ENCODE measurements at places on chromosomes 6 and 20.

- no peak for DNase-seq
Measured at GRCh38 chr6:136564180-136564579, 14.0 kb upstream of the MAP7 start.

- no peak for DNase-seq
Measured at GRCh38 chr6:17865798-17866725, 121.4 kb downstream of the KIF13A start.

GRCh38 chr6:15264412-15264811, 18.5 kb downstream of the JARID2 start:
- DNase-seq: no peak

- no peak for DNase-seq
Measured at GRCh38 chr6:65052626-65053025, 654.4 kb downstream of the EYS start.

DNA sequence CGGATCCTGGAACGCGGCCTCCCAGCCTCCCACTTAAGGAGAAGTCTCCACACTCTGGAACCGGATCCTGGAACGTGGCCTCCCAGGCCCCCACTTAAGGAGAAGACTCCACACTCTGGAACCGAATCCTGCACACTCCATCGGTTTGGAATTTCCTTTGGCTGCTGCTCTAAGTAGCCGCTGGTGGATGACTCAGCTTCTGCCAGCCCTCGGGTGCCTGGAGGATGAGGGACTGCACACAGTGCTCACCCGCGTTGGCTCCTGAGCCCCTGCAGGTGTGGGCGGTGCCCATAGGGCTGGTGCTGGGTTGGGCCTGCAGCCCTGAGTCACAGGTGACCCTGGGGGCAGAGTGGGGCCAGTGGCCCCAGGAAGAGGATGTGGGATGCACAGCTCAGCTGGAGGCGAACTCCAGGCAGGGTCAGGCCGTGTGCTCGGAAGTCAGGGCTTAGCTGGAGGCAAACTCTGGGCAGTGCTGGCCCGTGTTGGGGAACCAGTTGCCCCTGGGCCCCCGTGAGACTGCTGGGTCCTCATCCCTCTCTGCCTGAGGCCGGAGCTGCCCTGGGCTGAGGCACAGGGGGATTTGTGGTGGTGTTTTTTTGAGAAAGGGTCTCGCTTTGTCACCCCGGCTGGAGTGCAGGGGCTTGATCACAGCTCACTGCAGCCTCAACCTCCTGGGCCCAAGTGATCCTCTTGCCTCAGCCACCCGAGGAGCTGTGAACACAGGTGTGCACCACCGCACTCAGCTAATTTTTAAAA, 13.9 kb upstream of the TNFRSF6B start:
- no peak for DNase-seq

DNA sequence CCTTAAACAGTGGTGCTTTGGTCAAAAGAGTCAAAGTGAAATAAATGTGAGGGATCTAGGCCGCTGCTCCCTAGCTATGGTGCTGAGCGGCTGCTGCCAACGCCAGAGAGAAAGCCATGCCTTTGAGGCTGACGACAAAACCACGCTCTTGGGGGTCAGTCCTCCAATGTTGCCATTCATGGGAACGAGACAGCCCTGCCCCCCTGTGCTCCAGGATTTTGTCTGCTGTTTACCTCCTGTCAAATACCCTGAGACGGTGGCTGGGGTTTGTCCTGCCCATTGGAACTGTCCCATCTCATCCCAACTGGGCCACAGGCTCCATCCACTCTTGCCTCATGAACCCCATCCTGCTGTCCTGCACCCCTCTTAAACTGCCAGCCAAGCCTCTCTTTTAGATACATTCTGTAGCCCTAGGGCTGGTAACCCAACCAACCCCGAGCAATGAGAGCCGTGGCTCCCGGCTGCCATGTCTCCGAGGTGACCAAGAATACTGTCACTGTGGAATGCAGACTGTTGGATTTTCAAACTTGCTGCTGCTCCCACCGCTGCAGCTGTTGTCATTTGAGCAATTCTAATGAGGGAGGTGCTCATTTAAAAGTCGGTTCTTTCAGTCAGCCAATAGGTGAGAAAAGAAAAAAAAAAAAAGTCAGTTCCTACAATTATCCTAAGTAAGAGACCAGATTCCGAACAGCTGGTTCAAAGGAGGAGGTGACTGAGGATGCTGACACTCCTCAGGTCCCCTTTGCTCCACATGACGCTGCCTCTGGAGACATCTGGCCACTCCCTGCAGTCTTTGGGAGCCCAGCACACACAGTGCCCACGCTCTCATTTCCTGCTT, 73.1 kb upstream of the QKI start:
- no peak for DNase-seq

DNA sequence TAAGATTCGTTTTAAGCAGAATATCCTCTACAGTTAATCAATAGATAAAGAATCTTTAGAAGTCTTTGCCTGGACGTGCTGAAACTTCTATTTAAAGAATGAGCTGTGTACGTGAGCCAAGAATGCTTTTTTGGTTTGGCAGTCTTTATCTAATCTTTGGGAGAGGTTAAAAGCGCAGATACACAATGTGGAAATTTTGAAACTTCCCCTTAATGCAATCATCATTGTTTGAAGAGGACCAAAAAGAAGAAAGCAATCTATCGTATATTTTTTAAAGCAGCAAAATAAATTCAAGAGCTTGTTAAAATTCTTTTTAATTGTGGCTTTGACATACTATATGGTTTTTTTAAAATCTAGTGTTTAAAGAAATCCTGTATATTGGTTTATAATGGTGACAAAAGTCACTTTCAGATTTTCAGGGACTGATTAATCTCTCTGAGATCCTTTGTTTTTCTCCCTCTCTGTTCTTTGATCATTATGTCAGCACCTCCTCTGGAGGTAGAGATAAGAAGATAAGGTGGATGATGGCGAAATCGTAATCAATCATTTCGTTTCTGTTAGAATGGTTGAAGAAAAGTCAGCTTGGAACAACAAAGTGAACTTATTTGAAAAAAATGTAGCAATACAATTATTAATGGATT, 92.1 kb upstream of the FAM184A start:
- DNase-seq: no peak

DNA sequence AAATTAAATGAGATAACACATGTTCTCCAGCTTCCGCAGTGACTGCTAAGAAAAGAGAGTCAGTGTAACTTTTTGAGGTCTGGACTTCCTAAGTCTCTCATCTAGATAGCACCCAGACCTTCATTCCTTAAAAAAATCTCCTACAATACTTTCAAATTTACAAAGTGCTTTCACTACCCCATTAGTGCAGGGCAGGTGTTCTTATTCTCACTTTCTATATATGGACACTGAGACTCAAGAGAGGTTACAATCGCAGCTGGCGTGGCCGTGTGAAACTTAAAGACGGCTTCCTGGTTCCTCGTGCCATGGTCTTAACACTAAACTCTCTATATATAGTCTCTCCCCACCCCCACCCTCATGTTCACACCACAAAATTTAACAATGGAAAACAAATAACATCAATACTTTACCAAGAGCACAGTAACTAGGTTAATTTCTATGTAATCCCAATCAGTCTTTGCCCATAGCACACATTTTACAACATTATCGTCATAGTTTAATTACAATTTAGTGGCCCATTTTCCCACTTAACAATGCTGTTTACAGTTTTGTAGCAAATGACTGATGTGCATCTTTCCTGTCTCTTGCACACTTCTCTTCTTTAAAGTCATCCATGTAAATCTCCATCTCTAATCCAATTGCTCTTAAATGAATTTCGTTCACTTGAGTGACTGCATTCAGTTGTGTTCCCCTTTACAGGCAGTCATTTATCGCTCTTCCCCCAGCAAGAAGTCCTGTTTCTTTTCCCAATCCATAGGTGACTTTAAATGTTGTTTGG, 78.8 kb upstream of the ARID1B start:
- no peak for DNase-seq

DNA sequence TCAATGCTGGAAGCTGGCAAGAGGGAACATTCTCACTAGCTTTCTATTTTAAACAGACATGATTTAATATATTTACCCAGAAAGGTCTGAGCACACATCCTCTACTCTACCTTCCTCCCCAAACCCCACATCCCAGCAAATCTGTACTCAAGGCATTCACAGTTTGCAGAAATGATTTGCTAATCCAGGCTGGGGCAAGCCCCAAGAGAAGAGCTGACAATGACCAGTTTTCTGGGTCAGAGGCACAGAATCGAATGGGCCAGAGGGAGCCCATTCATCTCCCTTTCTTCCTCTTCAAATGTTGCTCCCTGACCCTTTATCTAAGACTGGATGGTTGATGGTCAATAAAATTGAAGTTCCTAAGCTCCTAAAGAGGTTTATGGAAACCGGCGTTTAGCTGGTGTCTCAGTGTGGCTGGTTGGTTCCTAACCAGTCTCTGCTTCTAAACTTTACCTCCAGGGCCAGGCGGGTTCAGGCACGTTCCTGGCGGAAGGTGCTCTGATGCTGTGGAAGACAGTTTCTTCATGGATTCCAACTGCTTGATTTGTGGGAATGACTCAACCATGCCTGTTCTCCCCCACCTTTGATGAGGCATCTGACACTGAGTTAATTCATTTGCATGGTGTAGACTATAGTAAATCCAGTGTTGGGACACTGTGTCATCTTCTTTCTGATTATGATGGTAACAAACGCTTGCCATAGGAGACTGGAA, 96.4 kb upstream of the IYD start:
- no peak for DNase-seq

DNA sequence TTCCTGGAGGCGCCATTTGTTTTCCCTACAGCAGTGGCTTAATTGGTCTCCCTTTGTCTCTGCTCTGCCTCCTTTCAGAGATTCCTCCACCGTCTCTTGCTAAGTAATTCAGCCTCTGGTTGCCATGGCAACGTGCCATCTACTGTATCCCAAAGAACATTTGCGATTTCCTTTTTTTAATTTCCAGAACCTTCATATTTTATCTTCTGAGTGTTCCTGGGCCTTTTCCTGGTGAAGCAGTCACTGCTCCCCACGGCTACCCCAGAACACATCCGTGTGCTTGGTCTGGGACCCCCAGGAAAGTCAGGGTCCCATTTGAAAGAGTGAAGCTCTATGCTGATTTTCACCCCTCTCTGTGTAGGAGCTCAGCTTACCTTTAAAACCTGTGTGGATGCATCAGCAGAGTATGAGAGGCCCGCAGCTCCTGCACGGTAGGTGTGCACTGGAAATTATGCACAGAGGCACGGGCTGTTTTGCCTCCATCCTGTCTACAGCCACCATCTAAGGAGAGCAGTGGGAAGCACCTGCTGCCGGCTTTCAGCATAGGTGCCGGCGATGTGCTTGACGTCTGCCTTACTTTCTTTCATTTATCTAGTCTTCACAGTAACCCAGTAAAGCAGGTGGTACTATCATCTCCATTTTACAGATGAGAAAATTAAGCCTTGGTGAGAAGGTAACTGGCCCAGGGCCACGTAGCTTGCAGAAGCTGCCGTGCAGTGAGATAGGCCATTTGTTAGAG, 122.8 kb downstream of the SYCP2 start:
- peak; percentile 41 for DNase-seq

- DNase-seq: no peak
Measured at GRCh38 chr6:78363688-78364087, 503.7 kb upstream of the IRAK1BP1 start.

GRCh38 chr6:135586844-135587243, 89.3 kb upstream of the AHI1 start:
- DNase-seq: no peak

GRCh38 chr6:35341557-35341956, 801 bp upstream of the PPARD start:
- DNase-seq: no peak

GRCh38 chr20:25288291-25289181, 40.7 kb downstream of the PYGB start:
- DNase-seq: no peak

GRCh38 chr6:127367023-127367375, 23.6 kb upstream of the ECHDC1 start:
- no peak for DNase-seq

- DNase-seq: no peak
Measured at GRCh38 chr6:40932366-40932765, 106.7 kb downstream of the UNC5CL start.

DNA sequence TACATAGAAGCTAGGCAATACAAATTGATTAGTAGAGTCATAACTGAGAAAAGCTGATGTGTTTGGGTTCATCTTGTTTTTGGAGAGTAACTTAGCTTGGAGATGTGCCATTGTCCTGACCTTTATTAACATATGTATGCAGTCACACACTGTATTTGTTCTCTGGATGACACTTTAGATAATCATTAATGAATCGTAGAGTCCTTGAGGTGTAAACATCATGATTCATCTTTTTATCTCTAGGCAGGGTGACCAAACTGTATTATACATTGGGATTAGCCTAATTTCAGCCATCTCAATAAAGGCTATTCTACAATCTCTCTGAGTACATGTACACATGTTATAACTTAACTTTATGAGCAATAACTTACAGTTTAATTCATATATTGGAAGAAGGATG, 3.6 kb upstream of the MTCL3 start:
- no peak for DNase-seq

DNA sequence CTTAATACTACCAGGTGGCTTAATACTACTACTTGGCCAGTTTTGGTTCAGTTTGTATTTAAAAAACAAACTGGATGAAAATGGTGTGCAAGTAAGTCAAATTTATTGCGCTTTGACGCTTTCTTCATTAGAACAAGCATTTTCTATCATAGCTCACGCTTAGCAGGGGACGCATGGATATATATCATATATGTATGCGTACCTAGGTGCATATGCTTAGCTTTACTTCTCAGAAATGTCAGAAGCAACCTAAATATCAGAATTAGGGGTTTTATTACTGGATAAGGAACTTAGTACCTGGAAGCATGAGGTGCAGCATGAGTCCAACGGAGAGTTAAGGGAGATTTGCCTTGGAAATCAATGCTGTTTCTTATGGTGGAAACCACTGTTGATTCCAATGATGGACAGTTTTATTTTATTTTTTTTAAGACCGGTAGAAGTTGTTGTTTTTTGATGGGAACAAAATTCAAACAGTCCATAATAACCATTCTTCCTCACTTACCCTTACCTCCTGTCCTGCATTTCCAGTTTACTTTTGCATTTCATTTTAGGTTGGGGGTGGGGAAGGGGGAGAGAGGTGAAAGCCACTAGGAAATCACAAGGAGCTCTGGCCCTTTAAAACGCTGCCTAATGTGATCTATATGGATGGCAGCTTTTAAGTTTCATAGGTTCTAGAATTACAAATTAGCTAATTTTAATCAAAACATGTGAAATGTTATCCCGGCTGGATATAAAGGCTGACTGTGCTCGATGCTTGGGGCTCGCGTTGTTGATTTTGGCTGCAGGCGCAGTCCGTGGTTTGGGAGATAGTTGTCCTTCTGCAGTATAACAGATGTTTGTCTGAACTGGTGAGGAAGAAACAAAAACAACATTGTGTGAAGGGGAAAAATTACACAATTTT, 2.1 kb downstream of the SOBP start:
- no peak for DNase-seq
